ENCODE measurements at places on chromosomes 3 and 15. TPM values are rescaled to one million over a fixed set of nuclear protein-coding genes. Genes with fewer than 3 reads are reported as not detected.

Gene DNAJA4
- 5.4 TPM for total RNA-seq

Gene SLC9A9
- not detected for total RNA-seq

Gene LAMB2
- total RNA-seq: 365 TPM

DNA sequence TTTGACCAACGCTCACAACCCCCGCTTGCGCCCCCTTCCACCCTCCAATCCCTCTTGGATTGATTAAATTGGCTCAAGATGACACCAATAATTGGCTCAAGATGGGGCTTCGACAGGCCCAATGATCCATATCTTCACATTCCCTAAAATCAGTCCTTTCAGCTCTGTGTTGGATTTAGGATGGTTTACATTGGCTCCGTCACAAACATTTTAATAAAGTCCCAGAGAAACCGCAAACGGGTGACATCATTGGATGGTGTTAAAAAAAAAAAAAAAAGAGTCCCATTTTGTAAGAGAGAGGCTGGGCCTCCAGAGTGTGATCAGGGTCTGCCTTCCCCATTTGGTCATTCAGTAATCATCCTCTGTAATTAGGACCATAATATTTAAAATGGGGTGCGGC, 113.4 kb upstream of the MRPS22 start:
- H3K27me3 ChIP-seq: no peaks in the 10 kb centered on the region
- H3K4me1 ChIP-seq: no peaks in the 10 kb centered on the region
- DNase-seq: no peak
- H3K4me3 ChIP-seq: no peak overlapping the region
- no peak overlapping the region for H3K27ac ChIP-seq

GRCh38 chr15:57540736-57541135, 51.0 kb upstream of the MYZAP start:
- H3K27me3 ChIP-seq: no peaks in the 10 kb centered on the region
- H3K36me3 ChIP-seq: no peaks in the 10 kb centered on the region
- H3K4me1 ChIP-seq: no peaks in the 10 kb centered on the region
- H3K4me3 ChIP-seq: no peak overlapping the region

GRCh38 chr3:142915636-142916035, 26.8 kb upstream of the PCOLCE2 start:
- no peak overlapping the region for H3K27ac ChIP-seq
- H3K4me3 ChIP-seq: no peak overlapping the region
- no peaks in the 10 kb centered on the region for H3K4me1 ChIP-seq
- H3K36me3 ChIP-seq: no peaks in the 10 kb centered on the region
- H3K27me3 ChIP-seq: no peaks in the 10 kb centered on the region

Gene LARP6
- 166 TPM for total RNA-seq

GRCh38 chr3:98589331-98590036, 3.9 kb downstream of the CPOX start:
- DNase-seq: no peak
- H3K4me3 ChIP-seq: no peak overlapping the region
- peaks cover 22% of the 10 kb centered on the region for H3K36me3 ChIP-seq
- no peak overlapping the region for H3K27ac ChIP-seq
- peaks cover 12% of the 10 kb centered on the region for H3K4me1 ChIP-seq
- H3K27me3 ChIP-seq: no peaks in the 10 kb centered on the region

DNA sequence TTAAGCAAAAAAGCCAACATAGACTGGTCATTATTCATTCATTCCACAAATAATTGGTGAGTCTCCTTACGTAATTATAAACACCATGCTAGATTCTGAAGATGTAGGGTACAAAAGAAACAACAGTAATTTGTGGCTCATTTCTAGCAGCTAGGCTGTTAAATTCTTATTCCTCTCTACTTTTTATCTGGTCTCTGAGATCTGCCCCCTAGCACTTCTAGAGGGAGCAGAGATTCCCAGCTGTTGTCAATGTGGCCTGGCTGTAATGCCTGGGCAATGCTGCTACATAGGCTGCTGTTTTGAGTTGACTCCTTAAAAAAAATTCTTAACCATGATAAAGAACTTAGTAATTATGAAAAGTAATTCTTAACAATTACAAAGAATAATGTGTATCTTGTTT, 434.9 kb upstream of the THRB start:
- H3K4me1 ChIP-seq: no peaks in the 10 kb centered on the region
- H3K36me3 ChIP-seq: no peaks in the 10 kb centered on the region
- no peak for DNase-seq
- H3K27ac ChIP-seq: no peak overlapping the region

Gene SLC22A14
- not detected for total RNA-seq

Gene ITGB5
- total RNA-seq: 67.2 TPM

DNA sequence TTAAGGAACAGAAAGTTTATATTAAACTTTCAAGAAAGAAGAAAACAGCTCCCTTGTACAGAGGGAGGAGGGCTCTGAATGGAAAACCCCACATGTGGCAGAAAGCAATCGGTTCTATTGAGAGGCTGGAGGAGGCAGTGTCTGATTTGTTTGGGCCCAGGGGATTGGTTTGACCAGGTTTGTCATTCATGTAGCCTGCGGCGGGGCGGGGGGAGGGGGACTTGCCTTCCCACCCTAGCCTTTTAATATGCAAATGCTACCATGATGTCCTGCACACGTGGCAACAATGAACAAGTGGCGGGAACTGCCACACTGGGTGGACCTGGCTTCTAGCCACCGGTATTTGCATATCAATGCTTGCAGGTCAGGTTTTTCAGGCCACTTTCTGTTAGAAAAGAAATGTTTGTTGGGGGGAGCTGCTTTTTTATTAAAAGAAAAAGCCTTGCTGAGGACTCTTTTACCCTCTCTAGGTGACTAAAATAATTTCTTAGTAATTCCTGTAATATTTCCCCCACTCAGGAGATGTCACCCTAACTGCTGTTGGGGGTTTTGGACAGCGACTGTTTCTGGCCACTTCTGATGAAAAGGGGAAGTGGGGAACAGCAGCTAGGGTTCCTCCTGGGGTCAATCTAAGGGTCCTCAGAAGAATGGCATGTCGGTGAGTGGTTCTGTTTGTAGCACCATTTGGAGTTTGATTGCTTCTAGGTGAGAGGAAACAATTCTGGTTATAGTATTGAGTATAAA, 691.2 kb downstream of the TBL1XR1 start:
- no peaks in the 10 kb centered on the region for H3K36me3 ChIP-seq
- no peak overlapping the region for H3K27ac ChIP-seq
- H3K4me3 ChIP-seq: no peak overlapping the region
- no peaks in the 10 kb centered on the region for H3K4me1 ChIP-seq
- DNase-seq: no peak

DNA sequence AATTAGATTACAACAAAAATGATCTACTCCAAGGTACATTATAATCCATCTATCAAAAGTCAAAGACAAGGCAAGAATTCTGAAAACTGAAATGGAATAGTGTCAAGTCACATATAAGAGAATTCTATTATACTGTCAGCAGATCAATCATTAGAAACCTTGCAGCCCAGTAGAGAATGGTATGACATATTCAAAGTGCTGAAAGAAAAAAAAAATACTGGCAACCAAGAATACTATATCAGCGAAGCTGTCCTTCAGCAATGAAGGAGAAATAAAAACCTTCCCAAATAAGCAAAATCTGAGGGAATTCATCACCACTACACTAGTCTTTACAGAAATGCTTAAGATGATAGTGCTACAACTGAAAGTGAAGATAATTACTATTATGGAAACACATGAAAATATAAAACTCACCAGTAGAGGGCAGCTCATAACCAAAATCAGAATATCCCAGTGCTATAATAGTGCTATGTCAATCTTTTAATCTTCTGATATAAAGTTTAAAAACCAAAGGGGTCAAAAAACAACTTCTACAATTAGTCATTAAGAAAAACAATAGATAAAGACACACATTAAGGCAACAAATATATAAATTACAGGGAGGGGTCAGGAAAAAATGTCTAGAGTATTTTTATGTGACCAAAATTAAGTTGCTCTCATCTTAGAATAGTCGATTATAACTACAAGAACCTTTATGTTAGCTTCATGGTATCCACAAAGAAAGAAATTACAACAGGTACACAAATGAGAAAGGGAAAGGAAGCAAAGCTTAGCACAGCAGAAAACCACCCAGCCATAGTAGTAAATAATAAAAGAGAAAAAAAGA, 190.7 kb upstream of the CNTN6 start:
- no peaks in the 10 kb centered on the region for H3K4me1 ChIP-seq
- no peak overlapping the region for H3K27ac ChIP-seq
- no peaks in the 10 kb centered on the region for H3K36me3 ChIP-seq
- H3K27me3 ChIP-seq: no peaks in the 10 kb centered on the region
- H3K4me3 ChIP-seq: no peak overlapping the region

Gene SLITRK3
- total RNA-seq: not detected

GRCh38 chr3:110650741-110651140, 420.9 kb upstream of the NECTIN3 start:
- no peaks in the 10 kb centered on the region for H3K27me3 ChIP-seq
- no peaks in the 10 kb centered on the region for H3K4me1 ChIP-seq
- no peaks in the 10 kb centered on the region for H3K36me3 ChIP-seq
- no peak overlapping the region for H3K4me3 ChIP-seq
- no peak overlapping the region for H3K27ac ChIP-seq

Gene SUSD5
- not detected for total RNA-seq

DNA sequence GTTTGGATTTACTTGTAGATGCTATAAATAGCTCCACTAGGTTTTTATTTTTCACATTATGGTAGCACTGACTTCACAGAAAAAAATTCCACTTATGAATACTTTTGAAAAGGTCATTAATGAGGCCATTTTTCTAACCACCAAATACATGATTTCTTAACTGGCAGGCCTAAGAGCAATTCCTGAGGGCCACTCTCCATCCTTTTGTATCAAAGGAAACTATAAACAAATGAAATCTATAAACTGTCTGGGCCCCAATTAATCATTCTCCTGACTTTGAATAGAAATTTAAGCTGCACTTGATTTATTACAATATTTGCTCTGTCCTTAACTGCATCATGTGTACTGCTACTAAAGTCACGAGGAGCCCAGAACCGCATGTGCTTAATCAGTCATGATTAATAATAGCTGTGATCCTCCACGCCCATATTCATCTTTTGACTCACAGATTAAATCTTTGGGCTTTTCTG, 25.1 kb upstream of the MTMR10 start:
- H3K27me3 ChIP-seq: no peaks in the 10 kb centered on the region
- H3K4me1 ChIP-seq: no peaks in the 10 kb centered on the region
- DNase-seq: no peak
- H3K36me3 ChIP-seq: no peaks in the 10 kb centered on the region
- no peak overlapping the region for H3K4me3 ChIP-seq

- no peaks in the 10 kb centered on the region for H3K36me3 ChIP-seq
- no peak for DNase-seq
- H3K27me3 ChIP-seq: no peaks in the 10 kb centered on the region
- H3K4me3 ChIP-seq: no peak overlapping the region
- H3K27ac ChIP-seq: no peak overlapping the region
These were observed 116.5 kb upstream of the CMC1 start for GRCh38 chr3:28124882-28125281.

GRCh38 chr3:177335728-177336127, 138.4 kb upstream of the TBL1XR1 start:
- peaks cover 28% of the 10 kb centered on the region for H3K4me1 ChIP-seq
- no peaks in the 10 kb centered on the region for H3K36me3 ChIP-seq
- H3K27me3 ChIP-seq: no peaks in the 10 kb centered on the region
- peak; percentile 65 for DNase-seq
- H3K27ac ChIP-seq: no peak overlapping the region

Gene LRRIQ4
- not detected for total RNA-seq

DNA sequence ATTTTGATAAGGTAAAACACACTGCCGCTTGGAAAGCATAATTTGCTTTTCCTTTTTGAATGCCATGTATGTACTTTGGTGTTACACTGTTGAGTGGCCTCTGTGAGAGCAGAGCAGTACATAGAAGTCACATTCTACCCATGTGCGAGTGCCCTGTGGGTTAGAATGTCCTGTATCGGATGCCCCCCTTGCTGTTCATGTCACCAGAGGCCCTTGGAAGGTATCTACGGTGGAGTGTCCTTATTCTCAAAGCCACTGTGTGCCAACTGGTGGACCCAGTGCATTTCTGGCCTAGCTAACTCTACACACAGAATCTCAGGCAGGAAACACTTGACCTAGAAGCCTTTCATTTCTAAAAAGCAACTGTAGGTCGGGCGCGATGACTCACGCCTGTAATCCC, 137.0 kb downstream of the GHSR start:
- no peak overlapping the region for H3K27ac ChIP-seq
- H3K36me3 ChIP-seq: peaks cover 36% of the 10 kb centered on the region
- no peak for DNase-seq
- H3K4me3 ChIP-seq: no peak overlapping the region
- no peaks in the 10 kb centered on the region for H3K27me3 ChIP-seq

DNA sequence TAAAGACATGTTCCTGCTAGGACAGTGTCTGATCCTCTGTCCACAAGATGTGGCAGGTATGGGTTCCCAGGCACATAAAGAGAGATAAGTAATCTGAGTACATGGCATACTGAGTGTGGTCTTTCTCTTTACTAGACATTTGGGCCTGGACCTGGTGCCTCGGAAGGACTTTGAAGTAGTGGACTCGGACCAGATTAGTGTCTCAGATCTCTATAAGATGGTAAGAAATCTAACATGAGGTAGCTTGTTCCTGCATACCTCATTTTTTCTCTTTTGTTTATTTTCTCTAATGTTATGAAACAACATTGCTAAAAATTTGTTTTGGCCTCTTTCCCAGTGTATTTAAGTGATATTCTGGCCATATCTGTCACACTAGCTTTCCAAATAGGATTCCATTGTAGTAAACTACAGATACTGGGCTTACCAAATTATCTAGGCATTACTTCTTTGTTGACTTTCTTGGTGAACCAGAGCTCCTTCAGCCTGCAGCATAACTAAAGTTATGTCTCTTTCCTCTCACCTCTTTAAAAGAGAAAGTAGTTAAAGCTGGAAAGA, 309.8 kb upstream of the MANF start:
- no peaks in the 10 kb centered on the region for H3K4me1 ChIP-seq
- no peak overlapping the region for H3K4me3 ChIP-seq
- no peak overlapping the region for H3K27ac ChIP-seq
- no peak for DNase-seq

DNA sequence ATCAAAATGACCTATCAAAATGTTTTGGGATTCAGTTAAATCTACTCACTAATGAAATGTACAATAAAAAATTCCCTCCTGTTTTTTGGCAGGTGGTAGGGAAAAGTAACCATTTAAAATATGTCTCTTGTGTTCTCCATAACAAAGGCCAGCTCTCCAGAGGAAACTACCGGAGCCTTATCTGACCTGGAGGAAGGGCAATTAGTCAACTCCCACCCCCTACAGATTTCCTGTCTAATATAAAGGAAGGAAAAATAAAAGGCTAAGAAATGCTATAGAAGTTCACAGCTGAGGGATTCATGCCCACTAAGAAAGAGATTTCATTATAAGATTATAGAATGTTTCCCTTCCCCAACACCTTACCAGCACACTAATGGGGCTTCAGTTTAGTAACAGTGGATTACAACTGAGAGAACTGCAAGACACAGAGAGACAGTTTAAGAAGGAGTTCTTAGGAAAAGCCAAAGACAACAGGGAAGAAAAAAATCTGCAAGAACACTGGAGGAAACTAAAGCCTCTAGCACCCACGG, 376.5 kb upstream of the KCNMB2 start:
- no peaks in the 10 kb centered on the region for H3K36me3 ChIP-seq
- no peak overlapping the region for H3K4me3 ChIP-seq
- DNase-seq: no peak
- no peaks in the 10 kb centered on the region for H3K27me3 ChIP-seq
- no peaks in the 10 kb centered on the region for H3K4me1 ChIP-seq
- no peak overlapping the region for H3K27ac ChIP-seq

Gene ILDR1
- 5.6 TPM for total RNA-seq

GRCh38 chr3:60755094-60755493, 496.2 kb downstream of the FHIT start:
- H3K27me3 ChIP-seq: no peaks in the 10 kb centered on the region
- H3K4me1 ChIP-seq: no peaks in the 10 kb centered on the region
- no peaks in the 10 kb centered on the region for H3K36me3 ChIP-seq
- DNase-seq: peak; percentile 32

All from PC-3 (cell line).